Hematopoietic multipotent progenitor cell treated with erythropoietin and hydrocortisone succinate and interleukin-3 and kit ligand, for 8 days (in vitro differentiated cells): ENCODE measurements at places on chromosomes 1 and 21.
A peak's percentile ranks its signal among the peaks of the same experiment; 100 is the strongest.

DNA sequence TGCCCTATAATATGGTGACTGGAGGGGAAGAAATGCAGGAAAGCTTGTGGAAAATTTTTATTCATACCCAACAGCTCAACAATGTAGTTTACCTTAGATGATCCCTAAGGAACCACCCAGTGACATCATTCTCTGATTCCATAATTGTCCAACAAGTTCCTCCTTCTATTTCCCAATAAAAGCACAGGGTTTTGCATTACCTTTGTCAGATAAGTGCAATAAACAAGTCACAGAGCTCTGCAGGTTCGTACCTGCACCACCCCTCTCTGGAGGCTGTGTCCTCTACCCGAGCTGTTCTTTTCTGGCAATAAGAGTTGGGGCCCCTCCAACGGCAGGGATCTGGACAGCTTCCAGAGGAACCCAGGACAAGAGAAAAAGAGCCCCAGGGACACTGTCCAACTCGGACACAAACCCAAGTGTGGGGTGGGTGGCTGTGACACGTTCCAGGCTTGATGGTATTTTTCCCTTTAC, 38.8 kb downstream of the RCAN1 start:
- DNase-seq, result no peak

GRCh38 chr1:170470121-170470520, 61.8 kb upstream of the GORAB start:
- no peak for DNase-seq

GRCh38 chr1:228226141-228226874, 18.5 kb downstream of the OBSCN start:
- no peak for DNase-seq

DNA sequence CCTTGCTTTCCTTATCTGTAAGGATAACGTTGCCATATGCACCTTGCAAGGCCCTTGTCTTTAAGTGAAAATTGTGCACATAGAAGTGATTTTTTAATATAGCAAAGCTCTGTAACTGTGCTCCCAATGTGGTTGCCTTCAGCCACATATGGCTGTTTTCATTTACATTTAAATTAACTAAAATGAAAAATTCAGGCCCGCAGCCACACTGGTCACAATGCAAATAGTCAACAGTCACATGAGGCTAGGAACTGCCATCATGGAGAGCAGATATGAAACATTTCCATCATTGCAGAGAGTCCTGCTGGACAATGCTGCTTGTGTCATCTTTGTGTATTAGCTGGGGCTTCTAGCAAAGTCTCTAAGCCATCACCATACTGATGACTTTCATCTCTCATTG, 83.4 kb downstream of the PGBD5 start:
- no peak for DNase-seq

DNA sequence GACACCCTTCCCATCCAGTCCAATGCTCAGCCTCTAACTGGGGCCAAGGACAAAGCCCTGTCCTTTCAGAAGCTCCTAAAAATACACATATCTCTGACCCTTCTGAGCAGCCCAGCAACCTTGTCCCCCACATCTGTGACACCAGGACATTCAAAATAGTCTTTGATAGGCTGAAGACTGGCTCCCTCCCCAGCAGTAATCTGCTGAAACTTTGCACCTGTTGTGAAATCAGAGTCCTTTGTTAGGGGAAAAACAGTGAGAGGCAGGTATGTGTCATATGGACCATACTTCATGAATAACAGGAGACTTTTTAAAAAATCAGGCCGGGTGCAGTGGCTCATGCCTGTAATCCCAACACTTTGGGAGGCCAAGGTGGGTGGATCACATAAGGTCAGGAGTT, 82.4 kb upstream of the VAMP3 start:
- DNase-seq, result no peak

DNA sequence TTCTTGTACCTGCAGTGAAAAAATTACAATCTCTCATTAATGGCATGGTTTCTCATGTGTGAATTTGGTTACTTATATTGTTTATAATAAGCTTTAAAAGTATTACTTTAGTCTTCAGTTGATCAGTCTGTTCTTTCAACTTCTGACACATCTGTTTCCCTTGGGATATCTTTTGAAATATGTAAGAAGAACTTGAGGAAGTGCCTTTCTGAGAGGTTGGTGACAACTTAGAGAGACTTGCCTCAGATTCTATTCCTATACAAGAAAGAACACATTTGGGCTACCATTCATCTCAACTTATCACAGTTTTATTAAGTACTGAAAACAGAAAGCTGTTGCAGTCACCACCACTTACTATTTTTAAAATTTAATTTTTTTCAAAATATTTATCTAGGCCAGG, 8.1 kb downstream of the AKNAD1 start:
- DNase-seq, result no peak

GRCh38 chr1:157521056-157521455, 31.3 kb downstream of the FCRL5 start:
- no peak for DNase-seq

DNA sequence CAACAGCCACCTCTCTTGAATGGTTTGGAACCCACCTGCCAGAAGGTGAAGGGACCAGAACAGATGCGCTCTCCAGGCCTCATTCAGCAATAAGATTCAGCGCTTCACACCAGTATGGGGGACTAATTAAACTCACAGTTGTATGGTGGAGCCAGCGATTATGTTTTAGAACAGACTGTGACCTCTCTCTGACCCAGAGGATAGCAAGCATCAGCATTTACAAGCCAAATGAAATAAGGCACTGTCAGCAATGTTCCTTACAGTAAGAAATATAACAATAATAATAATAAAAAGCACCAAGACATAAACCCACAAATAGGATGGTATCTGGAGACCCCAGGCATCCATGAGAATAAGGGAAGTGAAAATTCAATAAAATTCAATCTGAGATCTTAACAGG, 6.9 kb upstream of the CDC42BPA start:
- no peak for DNase-seq

DNA sequence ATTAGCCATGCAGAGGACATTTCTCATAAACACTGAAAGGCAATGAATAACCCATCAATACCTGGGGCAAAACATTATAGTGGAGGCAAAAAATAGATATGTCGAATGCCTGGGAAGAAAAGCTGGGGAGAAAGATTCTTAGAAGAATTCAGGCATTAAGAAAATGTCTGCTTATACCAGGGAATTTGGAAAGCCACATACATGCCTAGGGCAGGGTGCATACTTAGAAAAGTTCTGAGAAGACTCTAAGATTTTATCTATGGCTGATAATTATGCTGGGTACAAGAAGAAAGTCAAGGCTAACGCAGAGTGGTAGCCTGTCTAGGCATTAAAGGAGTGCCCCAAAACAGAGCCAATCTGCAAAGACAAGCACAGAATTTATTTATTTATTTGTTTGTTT, 18.4 kb downstream of the SLAMF6 start:
- DNase-seq, result no peak

- no peak for DNase-seq
Measured at GRCh38 chr1:228150120-228150460, 360 bp downstream of the GJC2 start.

DNA sequence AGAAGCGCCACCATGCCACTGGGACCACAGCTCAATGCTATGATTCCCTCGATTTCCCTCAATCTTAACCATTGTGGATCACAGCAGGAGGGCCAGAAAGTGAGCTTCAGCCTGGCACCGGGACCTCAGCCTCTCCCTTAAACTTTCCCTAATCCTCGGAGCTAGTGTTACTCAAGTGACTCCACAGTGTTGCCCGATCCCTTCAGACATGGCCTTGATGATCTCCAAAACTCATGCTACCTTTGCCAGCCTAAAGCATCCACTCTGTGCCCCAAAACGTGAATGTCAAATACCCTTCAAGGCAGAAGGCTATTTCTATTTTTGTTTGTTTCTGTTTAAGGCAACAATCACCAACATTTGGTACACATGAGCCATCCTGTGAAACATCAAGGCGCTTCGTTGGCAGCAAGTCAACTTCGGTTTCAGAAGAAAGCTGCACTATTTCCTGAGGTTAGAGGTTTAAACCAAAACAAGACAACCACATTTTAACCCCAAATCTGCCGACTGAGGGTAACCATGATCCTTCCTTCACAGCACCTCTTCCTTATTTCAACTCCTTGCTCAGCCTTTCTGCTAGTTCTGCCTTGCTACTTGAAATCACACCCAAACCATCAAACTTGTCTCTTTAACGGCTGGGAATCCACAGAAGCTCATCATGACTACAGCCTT, 94.4 kb upstream of the KRTAP19-8 start:
- DNase-seq, result peak; percentile 4

DNA sequence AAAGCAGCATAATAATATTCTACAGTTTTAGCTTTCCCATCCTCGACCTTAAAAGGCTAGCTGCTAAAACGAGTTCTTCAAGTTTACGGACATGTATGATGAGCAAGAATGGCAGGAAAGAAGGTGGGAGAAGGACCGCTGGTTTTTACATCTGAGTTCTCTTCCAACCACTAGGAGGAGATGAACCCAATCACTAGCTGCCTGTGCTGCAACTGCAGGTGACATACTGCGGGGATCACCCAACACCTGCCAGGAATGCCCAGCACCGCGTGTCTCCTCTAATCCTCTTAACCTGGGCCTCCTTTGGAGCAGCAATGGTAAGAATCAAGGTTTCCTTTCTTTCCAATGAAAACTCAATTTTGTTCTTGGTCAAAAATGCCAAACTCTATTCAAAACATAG, 23.5 kb downstream of the TOR3A start:
- DNase-seq, result peak; percentile 16

GRCh38 chr1:31593136-31593665, 16.9 kb downstream of the TINAGL1 start:
- DNase-seq, result no peak

GRCh38 chr1:200029822-200030152, 2.3 kb downstream of the NR5A2 start:
- no peak for DNase-seq

DNA sequence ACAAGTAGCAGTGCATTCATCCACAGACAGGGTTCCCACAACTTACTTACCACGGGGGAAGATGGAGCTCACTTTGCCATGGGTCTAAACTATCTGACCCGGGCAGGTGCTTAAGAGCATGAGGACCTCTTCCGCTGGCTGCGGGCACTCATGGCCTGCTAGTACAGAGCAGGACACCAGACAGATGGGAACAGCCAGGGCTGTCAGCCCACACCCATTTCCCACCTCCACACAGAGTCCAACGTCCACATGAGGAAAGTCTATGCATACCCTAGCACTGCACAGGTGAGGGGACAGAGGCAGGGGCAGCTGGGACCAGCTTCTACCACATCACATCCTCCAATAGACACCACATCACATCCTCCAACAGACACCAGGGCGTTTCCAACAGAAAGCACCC, 35.8 kb upstream of the PRDM15 start:
- DNase-seq, result no peak

DNA sequence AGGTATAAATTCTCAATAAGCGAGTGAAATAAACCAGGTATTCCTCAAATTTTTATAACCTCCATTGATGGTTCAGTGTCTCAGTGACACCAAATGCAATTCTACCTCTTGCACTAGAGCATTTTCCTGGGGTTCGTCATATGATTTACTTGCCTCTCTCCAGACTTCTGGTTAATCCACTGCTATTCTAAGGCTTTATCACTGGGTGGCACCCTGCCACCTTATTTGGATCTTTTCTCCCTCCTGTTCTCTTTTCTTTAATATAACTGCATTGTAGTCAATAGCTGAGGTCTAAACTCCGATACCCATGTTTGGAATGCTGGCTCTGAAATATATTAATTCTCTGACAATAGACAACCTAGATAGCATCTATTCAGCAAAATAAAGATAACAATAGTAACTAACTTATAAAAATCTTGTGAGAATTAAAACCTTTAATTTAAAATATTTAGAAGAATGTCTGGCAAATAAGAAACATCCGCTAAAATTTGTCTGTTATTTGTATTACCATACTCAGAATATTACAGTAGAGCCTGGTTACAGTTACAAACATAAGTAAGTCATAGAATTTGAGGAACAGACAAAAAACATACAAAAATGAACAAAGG, 436.4 kb downstream of the PLA2G4A start:
- peak; percentile 52 for DNase-seq

DNA sequence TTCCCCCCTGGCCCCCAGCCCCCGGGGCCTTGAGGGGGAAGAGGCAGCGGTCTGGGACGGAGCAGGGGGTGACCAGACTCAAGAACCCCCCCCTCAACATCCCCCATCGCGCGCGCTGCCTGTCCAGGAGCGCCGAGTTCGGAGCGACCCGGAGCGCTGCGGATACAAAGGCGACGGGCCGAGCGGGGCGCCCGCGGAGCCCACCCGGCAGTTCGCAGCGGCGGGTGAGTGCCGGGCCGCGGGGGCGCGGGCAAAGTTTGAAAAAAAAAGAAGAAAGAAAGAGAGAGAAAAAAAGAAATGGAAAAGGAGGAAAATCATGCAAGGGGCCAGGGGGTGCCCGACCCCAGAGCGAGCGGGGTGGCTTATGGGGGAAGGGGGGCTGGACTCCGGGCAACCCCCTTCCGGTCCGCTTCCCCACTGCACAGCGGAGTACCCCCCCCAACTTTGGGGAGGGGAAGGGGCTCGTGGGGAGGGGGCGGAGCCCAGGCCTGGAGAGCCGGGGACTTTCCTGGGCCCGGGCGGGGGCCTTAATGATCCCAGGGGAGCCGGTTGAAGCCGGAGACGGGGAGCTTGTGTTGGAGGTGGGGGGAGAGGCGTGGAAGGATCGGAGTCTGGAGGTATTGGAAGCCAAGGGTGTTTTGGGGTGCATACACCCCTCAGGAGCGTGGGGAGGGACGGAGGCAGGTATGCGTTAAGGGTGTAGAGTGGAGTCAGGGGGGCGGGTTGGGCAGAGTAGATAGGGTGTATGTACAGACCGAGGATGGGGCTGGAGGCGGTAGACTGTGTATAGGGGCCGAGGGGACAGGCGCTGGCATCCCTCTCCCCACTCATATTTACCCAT, 502 bp downstream of the VANGL2 start:
- no peak for DNase-seq

GRCh38 chr1:157189986-157190982, 52.1 kb upstream of the ETV3 start:
- DNase-seq, result no peak

GRCh38 chr1:17686258-17686657, 68.9 kb upstream of the ACTL8 start:
- DNase-seq, result no peak

GRCh38 chr1:70922196-70922595, 125.4 kb downstream of the PTGER3 start:
- DNase-seq, result no peak

GRCh38 chr1:246907472-246907871, 24.3 kb downstream of the AHCTF1 start:
- peak; percentile 78 for DNase-seq

DNA sequence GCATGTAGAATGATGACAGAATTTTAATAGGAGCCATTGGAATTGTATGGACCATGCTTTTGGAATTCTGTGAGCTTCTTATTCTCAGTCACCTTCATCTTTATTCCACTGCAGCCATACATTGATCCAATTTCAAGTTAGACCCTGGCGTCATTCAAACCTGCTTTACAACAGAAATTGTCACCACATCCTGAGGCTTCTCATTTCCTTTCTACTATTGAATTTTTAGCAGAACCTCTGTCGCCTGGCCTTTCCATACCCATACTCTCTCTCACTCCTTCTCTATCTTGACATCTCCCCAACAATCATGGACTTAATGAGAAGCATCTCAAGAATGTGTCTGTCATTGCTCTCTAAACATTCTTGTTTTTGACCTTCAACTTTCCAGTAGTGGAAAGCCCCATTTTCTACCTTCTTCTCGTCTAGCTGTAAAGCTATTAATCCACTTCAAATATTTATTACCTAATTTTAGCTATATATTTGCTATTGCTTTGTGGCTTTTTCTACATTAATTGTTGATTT, 74.1 kb downstream of the CRB1 start:
- DNase-seq, result no peak
